ENCODE measurements at places on chromosomes 2 and 18. TPM values are rescaled to one million over a fixed set of nuclear protein-coding genes. Genes with fewer than 3 reads are reported as not detected.

The PKDCC gene
- 4.0 TPM for total RNA-seq

The PRSS56 gene
- total RNA-seq = not detected

GRCh38 chr2:234279637-234280036, 217.2 kb downstream of the ARL4C start:
- DNase-seq = no peak

GRCh38 chr18:56921896-56922480, 224.9 kb upstream of the BOD1L2 start:
- no peak for DNase-seq

DNA sequence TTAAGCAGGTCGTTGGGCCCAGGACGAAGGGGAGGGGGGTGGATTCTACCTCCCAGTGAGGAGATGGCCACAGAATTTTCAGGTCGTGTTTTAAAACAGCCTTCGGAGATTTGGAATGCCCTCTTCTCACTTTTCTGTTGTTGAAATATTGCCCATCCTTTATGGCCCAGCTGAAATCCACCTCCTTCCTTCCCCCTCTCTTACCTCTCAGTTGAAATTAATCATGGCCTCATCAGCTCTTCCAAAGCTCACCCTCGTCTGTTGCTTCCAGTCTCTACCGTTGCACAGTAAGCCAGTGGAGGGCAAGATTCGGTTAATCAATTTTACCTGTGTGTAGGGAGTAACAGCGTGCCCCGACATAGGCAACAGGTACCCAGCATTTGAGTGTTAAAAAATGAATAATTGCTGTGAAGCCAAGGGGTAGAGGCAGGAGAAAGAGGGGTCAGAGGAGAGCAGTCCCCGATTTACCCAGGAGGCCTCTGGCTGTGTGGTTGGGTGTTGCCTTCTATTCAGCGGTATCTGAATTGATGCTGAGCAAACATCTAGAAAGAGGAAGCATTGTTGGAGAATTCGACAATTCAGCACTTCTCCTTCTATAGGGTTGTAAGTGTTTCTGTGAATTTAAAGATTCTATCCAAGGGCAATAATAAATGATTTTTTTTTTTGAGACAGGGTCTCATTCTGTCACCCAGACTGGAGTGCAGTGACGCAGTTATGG, 8.6 kb upstream of the PDIA6 start:
- DNase-seq = peak; percentile 59

GRCh38 chr2:70716951-70717350, 51.0 kb downstream of the ADD2 start:
- DNase-seq = peak; percentile 25

DNA sequence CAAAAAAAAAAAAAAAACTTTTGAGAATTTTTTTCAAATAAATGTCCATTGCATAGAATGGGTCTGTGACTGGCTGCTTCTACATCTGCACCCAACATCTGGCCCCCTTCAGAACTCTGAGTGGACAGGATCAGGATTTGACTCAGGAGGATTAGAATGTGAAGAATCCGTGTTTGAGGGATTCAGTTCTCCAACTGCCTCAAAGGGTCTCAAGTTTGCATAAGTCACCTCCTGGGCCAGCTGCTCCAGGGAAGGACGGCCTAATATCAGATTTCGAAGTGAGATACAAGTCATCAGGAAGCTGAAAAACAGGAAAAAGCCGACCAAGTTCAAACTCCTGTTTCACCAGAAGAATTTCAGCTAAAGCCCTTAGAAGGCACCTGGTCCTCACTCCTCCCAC, 10.9 kb downstream of the MAT2A start:
- peak; percentile 87 for DNase-seq

GRCh38 chr2:121309801-121310200, 24.8 kb upstream of the TFCP2L1 start:
- DNase-seq = no peak

The NCKAP5 gene
- total RNA-seq = 1.8 TPM

GRCh38 chr2:221568299-221568698, 3.8 kb downstream of the EPHA4 start:
- no peak for DNase-seq

DNA sequence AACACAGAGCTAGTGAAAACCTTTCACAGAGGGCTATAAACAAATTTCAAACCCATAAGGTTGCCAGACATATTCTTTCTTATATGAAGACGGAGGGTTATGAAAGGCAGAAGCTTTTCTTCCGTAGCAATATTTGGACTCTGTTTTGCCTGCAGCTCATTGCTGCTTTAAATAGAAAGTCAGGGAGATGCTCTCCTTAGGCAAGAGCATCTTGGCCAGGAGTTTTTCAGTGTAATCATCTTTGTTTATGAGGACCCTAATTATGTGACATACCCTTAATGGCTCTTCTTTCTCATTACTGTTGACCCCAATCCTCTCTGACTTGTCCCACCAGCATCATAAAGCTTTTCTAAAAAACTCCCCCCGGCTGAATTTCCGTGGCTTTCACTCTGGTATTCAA, 433.4 kb upstream of the NRXN1 start:
- no peak for DNase-seq

The SLC19A3 gene
- 0.36 TPM for total RNA-seq

The MYOM1 gene
- 1.8 TPM for total RNA-seq

- no peak for DNase-seq
Measured at GRCh38 chr2:179825494-179825893, 35.9 kb downstream of the ZNF385B start.

The GCG gene
- not detected for total RNA-seq

DNA sequence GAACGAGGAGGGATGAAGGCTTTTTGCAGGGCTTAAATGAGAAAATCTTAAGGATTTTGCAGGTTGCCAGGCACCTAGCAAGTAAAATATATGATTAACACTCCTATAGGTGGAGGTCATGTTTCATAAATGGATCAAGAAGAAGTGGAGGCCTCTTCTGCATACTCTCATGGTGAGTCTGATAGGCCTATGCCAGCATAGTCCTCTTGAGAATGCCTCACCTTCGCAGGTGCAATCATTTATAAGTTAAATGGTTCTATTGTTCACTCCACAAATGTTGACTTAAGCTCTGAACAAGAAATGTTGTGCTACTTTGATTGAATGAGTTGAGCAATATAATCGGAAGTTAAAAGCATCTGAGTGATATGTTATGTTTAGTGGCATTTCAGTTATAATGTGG, 12.1 kb downstream of the LRRTM1 start:
- no peak for DNase-seq

The CYP20A1 gene
- total RNA-seq = 49.5 TPM

The KIF1A gene
- under 0.01 TPM for total RNA-seq

- DNase-seq = peak; percentile 70
Measured at GRCh38 chr2:157302492-157303099, 23.0 kb downstream of the ERMN start.

GRCh38 chr18:79572093-79572780, 107.4 kb upstream of the CTDP1 start:
- peak; percentile 66 for DNase-seq

DNA sequence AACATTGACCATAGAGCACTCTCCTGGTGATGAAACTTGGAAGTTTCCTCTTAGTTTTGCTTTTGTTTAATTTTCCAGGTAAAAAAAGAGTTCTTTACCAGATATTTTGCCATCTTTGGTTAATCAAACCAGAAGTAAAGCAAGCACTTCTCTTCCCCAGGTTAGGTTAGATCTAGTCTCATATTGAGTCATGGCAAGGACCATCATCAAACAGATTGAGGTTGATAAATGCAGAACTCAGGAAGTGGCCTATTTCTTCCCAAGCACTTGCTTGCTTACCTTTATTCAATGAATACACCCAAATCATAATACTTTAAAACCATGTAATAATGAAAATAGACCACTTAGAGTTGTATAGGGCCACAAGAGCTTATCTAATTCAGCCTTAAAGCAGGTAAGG, 23.4 kb downstream of the DNAH6 start:
- DNase-seq = no peak

DNA sequence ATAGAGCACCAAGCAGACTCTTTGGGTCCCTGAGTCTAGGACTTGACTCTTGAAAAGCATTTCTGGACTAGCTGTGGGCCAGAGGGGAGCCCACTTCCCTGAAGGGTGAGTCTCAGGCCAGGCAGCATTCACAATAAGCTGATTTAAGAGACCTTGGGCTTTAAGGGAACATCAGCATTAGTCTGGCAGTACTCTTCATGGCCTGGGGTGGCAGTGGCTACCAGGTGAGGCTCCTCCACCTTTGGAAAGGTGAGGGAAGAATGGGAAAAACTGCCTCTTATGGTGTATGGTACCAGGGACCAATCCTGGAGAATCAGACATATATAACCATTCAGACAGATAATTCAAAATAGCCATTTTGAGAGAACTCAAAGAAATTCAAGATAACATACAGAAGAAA, 599.9 kb upstream of the POU3F3 start:
- DNase-seq = no peak

DNA sequence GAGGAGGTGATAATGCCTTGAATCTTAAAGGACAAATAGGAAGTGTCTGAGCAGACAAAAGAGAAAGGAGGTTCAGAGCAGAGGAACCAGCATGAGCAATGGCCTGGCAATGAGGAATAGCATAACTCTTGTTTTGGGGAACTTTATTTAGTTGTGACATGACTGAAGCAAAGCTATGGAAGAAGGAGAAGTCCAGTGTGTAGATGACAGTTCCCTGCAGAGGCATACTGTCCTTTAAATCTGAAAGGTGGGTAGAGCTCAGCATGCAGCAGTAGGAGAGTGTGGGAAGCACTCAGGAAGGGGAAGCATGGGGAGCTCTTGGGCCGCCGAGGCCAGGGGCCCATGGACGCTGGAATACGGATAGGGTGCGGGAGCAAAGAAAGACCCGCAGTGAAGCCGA, 173.8 kb downstream of the SEPTIN10 start:
- DNase-seq = no peak

DNA sequence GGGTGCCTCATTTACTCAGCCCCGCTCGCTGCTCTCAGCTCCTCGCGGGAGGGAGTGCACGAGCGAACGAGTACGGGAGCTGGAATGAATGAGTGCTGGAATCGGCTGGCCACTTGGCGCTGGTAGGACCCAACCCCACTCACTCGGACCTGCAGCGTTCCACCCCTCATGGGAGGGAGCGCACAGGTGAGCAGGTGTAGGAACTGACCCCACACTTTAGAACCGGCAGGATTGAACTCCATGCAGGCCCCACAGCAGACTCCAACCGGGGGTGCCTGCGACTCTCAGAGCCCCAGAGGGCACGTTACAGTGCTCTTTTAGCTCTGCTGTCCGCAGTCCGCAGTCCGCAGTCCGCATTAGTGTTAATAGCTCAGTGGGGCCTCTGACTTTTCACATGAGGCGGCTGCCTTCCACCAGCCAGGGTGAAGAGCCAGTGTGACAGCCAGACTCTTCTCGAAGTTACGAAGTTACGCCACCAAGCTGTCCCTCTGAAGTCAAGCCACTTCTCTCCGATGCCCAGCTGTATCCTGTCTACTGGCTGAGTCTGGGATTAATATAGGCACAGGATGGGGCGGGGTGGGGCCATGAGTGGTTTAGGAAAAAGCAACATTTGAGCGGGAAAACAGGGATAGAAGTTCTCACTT, 102.7 kb upstream of the ARHGAP15 start:
- no peak for DNase-seq

DNA sequence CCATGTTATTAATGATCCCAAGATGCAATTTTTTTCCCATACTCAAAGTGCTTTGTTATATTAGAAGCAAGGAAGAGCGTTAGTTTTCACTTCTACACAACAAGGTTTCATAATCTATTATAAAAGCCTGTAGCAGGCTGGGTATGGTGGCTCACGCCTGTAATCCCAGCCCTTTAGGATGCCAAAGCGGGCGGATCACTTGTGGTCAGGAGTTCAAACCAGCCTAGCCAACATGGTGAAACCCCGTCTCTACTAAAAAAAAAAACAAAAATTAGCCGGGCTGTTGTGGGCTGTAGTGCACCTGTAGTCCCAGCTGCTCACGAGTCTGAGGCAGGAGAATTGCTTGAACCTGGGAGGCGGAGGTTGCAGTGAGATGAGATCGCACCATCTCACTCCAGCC, 19.0 kb upstream of the SERPINB2 start:
- no peak for DNase-seq

- DNase-seq = peak; percentile 76
Measured at GRCh38 chr2:132915812-132916549, 246.0 kb upstream of the LYPD1 start.

The ASB18 gene
- total RNA-seq = under 0.01 TPM

Data from osteoblast (primary cell).